ENCODE measurements at places on chromosomes 2 and 18.

DNA sequence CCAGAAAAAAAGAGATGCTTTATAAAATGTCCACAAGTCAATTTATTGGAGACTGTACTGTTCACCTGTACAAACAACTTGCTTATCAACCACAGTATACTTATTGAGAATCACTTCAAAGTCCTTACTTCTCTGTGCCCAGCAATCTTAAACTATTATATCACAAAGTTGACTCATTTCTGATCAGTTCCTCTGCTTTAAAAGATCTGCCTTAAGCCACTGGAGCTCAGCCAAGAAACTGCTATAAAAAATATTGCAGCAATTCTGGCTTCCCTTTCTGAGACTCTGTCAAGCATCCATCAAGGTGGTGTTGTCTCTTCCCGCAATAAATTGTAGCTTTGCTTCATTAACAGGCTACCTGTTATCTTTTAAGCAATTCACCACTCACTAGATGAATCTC lies 375.2 kb upstream of the SPHKAP start:
- peak; percentile 62 for DNase-seq

GRCh38 chr2:113899166-113899565 lies 9.3 kb downstream of the ACTR3 start:
- DNase-seq: no peak

- DNase-seq: no peak
Observed at GRCh38 chr2:74688881-74689280, 34.8 kb downstream of the SEMA4F start.

- no peak for DNase-seq
Observed at GRCh38 chr18:23498117-23498516, 5.2 kb upstream of the RMC1 start.

DNA sequence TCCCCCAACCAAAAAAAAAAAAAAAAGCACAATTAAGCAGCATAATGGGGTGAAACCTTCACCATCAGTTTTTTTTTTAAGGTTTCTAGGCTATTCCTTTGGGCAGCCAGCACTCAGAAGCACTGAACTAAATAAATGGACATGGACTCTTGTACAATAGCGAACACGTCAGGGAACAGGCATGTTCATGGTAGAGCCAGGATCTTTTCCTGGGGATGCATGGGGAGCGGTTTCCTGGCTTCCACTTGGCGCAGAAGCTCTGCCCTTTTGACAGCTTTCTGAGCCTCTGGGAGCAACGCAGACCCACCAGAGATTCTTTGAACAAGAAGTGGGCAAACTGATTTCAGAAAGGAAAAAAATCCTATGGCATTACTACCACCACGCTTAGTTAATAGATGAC lies 35.0 kb downstream of the ALPK2 start:
- no peak for DNase-seq

GRCh38 chr18:48838921-48839818 lies 111.6 kb downstream of the SMAD7 start:
- peak; percentile 84 for DNase-seq

GRCh38 chr18:2792395-2792794 lies 54.4 kb upstream of the EMILIN2 start:
- DNase-seq: no peak

GRCh38 chr2:59342166-59342565 lies 1101.0 kb upstream of the FANCL start:
- no peak for DNase-seq

DNA sequence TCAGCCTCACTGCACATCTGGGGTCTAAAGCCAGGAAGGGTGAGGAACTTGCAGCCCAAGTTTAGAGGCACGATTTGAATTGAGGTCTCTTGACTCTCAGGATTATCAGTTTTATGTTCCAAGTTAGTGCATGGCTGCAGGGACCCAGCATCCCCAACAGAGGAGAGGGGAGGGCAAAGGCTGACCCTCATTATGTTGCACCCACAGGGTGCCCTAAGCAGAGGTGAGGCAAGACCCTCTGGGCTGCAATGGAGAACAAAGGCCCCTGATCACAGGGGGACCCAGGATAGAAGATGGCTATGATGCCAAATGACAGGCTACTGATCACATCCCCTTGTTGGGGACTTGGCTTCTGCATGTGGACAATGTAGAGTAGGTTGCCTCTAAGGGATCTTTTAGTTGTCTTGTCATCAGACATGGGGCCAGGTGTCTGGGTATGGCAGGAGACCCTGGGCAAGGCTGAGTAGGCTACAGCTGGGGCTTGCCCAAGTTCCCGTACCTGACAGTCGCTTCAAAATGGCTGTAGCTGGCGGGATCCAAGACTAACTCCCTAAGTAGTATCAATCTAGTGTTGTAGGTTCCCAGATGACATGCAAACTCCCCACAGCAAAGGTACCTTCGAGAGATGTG lies 4.5 kb upstream of the GDF7 start:
- DNase-seq: no peak
